ENCODE measurements at places on chromosomes 2 and 18.
A peak's percentile ranks its signal among the peaks of the same experiment; 100 is the strongest.

- DNase-seq = peak; percentile 43
These were observed 3.9 kb upstream of the WDSUB1 start for GRCh38 chr2:159290289-159290907.

GRCh38 chr2:143697744-143698143, 568.5 kb downstream of the ARHGAP15 start:
- DNase-seq = no peak

DNA sequence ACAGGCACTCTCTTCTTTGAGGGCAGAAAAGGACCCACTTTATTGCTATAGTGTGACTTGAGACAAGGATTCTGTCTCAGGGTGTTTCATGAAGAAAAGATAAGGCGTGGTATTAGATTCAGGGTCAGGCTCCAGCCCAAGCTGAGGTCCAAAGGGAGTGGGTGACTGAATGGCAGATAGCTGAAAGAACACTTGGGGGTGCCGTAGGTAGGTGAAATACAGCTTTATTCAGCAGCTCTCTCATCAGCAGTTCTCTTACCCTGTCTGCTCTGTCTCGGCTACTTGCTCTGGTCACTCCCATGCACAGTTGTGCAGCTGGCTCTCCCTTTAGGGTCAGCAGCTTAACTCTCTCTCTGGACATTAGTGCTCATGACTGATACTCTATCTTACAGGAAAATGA, 379.9 kb downstream of the LPIN1 start:
- DNase-seq = no peak

GRCh38 chr18:57776767-57777166, 26.3 kb downstream of the ATP8B1 start:
- DNase-seq = no peak

DNA sequence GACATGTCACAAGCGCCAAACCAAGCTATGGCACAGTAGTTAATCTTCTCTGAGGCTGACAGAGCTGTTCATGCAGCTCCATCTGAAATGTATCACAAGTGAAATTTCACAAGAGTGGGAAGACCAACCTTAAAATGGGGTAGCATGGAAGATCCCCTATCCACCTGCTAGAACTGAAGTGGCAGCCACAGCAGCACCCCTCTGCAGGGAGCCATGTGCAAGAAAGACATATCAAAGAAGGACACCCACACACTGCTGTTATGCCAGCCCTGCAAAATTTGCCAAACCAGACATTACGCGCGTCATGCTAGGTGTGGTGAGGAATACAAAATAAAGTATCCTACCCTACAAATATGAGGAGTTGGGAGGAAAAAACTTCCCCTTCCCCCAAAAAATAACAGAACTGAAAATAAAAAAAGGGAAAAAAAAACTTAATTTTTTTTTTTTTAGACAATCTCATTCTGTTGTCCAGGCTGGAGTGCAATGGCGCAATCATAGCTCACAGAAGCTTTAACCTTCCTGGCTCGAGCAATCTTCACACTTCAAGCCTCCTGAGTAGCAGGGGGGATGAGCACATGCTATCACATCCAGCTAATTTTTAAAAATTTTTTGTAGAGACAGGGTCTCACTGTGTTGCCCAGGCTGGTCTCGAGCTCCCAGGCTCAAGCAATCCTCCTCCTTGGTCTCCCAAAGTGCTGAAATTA, 76.2 kb downstream of the STK39 start:
- DNase-seq = no peak

- no peak for DNase-seq
These were observed 156.1 kb downstream of the MYO1B start for GRCh38 chr2:191401287-191401686.

DNA sequence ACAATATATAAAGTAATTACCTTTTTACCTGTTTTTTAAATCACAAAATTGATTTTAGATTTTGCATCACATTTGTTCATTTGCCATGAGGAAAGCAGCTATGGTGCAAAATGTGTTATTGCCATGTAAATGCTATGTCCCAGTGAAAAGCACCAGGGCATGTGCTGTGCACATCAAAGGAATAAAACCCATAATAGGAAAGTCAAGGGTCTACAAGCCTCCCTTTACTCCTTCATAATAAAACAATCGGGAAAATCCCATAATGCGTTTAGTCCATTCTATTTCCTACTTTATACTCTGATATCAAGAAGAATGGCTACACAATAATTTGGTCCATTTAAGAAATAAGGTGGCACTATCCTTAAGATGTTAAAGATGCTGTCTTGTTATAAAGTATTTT, 53.0 kb downstream of the KLF7 start:
- no peak for DNase-seq

- no peak for DNase-seq
These were observed 50.0 kb downstream of the TGIF1 start for GRCh38 chr18:3500016-3500415.

GRCh38 chr2:40027968-40028367, 248.9 kb upstream of the THUMPD2 start:
- no peak for DNase-seq

- no peak for DNase-seq
These were observed 178.1 kb downstream of the ACOXL start for GRCh38 chr2:110910423-110910822.

GRCh38 chr18:63025251-63026090, 294.1 kb downstream of the BCL2 start:
- peak; percentile 9 for DNase-seq

DNA sequence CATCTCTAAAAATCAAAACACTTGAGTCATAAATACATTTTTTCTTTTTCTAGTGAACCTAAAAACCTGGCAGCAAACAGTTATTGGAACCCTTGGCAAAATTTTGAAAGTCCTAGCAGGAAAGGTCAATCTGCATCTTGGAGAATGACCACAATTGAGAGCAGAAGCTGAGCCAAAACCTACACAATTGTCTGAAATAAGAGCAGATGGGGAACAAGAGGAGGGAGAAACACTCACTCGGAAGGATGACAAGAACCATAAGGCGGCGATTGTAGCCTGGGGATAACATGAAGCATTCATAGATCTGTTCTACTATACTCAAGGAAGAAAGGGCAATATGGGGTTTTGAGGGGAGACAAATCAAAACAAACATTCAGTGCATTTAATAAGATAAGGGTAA, 117.0 kb downstream of the CHN1 start:
- no peak for DNase-seq

DNA sequence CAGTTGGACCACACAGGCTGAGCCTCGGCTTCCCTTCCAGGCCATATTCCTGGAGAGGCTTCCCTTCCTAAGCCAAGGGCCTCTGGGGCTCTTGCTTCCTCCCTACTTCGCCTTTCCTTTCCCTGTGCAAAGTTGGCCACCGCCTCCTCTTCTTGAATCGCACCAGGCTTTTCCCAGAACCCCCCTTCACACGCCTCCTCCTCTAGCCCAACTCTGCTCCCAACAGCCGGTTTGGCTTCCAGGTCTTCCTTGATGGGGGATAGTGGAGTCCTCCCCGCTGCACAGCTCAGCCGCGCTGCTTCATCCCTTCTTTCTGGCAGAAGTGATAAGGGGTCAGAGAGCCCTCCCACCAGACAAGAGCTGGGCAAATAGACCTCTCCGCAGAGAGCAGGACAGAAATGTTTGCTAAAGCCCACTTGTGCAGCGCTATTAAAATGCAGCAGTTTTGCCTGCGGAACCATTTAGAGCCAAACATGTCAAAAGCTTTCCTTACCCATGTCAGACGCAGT, 56.4 kb downstream of the SNORC start:
- no peak for DNase-seq

GRCh38 chr18:4351005-4351404, 104.1 kb downstream of the DLGAP1 start:
- DNase-seq = no peak

DNA sequence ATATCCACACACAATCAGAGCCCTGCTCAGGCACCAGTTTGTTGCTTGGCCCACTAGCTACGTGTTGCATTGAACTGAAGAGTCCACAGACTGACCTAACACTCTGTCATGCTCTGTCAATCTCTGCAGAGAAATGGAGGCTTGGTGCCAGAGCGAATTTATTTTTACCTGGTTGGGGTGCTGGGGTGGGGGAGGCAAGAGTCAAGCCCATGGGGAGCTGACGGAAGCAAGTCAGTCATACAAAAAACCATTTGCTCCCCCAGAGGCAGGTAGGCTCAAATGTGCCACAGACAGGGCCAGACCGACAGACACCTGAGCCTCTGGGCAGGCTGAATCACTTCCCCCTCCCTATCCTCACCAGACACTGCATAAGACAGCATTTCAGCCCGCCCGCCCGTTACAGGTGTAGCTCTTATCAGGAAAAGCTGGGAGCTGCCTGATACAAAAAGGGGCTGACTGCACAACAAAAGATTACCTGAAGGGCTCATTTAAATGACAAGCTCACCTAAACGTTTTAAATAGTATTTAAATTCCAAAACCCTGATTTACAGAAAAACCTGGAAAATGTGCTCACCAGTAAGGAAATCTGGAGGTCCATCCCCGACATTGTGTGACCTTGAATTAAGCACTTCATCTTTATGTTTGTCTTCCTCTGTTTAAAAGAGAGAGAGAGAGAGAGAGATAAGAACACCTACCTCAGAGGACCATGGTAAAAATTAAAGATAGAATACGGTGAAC, 2.1 kb upstream of the PCBP1 start:
- DNase-seq = peak; percentile 75

- DNase-seq = no peak
These were observed 53.2 kb downstream of the CSRNP3 start for GRCh38 chr2:165522719-165523118.

- no peak for DNase-seq
These were observed 25.0 kb upstream of the ACSL3 start for GRCh38 chr2:222835823-222836151.

- DNase-seq = no peak
These were observed 21.3 kb downstream of the MBD5 start for GRCh38 chr2:148042219-148042618.

- no peak for DNase-seq
These were observed 1712.8 kb upstream of the TMEFF2 start for GRCh38 chr2:193907561-193907960.

DNA sequence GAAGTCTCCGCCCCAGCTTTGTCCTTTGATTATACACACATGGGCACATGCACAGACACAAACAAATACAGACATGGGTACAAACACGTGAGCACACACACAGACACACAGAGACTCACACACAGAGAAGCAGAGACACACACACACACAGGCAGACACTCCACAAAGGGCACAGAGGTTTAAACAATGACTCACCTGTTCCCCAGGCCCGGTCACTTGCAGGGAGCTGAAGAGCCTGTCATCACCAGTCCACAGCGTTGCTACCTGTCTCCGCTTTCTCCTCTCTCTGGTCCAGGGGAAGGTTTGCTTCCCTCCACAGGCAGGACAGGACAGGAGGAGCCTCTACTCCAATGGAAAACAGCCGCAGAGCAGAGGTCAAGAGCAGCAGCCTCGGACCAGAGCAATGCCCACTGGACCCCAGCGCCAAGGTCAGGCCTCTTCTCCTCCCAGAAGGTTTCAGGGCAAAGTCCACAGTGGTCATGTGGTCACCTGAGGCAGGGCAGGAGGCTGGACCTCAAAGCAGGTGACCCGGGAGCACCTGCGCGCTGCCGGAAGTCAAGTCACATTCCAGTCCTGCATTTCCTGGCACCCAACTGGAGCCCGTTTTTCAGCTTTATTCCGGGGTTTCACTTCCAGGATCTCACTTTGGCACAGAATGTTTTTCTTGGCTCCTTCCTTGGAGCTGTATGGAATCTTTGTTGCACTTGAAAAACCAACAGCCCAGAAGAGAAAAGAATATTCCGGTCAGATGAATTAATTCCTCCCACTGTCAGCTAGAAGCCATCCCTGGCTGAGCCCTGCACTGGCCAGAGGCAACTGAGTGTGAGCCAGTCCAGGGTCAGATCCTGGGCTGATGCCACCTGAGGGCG, at the start of gene RAB17:
RAB17 (minus strand) TSS at position 463 of the 869 bp plus-strand sequence. CDS start 4,580 bp downstream, outside the sequence.
- DNase-seq = no peak

- DNase-seq = peak; percentile 25
These were observed 22.8 kb downstream of the ZSCAN30 start for GRCh38 chr18:35267161-35267651.

- DNase-seq = no peak
These were observed 1.1 kb upstream of the RPL37A start for GRCh38 chr2:216497382-216498069.

DNA sequence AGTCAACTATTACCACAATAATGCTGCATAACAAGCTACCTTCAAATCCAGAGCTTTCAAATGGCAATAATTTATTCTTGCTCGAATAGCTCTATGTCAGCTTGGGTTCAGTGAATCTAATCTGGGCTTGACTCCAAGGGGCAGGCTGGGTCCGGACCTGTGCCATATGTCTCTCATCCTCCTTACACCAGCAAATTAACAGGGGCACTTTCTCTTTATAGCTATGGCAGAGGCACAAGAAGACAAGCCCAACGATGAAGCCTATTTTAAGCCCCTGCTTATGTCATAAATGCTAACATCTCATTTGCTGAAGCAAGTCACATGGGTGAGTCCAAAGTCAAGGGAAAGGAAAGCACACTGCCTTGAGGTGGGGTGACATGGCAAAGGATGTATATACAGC, 13.3 kb upstream of the ZNF521 start:
- no peak for DNase-seq

Data from activated CD4-positive, alpha-beta T cell treated with anti-CD3 and anti-CD28 coated beads, Interleukin-2, Interleukin-6, amounts not matched to agents 100 ng/mL and 50 ng/mL, durations not matched to agents 16 hours and 8 hours (primary cell).